ENCODE measurements at places on chromosomes 12 and 14.

DNA sequence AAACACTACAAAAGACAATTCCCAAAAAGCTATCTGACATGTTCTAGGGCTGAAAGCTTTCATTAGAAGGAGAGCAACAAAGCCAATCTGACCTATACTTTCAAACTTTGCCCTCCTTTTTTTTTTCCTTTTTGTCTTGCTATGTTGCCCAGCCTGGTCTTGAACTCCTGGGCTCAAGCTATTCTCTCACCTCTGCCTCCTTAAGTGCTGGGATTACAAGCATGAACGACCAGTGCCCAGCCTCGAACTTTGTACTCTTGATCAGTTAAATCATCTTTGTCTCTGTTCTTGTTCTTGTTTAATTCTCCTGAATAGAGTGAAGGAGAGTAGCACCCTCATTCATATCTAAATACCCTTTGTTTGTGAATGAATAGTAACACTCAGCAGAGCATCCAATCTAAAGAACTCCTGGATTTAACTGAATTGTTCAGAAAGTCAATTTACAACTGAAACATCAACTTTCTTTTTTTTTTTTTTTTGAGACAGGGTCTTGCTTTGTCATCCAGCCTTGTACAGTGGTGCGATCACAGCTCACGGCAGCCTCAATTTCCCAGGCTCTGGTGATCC is 22.1 kb downstream of the ERP29 start:
- DNase-seq = no peak

DNA sequence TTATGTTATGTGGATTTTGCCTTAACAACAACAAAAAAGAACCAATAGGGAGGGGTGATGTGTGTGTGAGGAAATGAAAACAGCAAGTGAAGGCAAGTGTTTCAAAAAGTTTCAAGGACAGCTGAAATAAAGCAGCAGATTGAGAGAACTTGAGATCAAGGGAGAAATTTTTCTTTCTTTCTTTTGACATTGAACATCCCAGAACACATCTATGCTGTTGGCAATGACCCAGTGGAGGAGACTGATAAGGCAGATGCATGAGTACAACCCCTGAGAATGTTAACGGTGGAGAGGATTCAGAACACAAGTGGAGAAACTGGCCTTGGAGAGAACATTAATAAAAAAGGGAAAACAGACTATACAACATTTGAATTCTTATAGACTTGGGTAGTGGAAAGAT is 2.9 kb downstream of the LLPH start:
- DNase-seq = no peak

DNA sequence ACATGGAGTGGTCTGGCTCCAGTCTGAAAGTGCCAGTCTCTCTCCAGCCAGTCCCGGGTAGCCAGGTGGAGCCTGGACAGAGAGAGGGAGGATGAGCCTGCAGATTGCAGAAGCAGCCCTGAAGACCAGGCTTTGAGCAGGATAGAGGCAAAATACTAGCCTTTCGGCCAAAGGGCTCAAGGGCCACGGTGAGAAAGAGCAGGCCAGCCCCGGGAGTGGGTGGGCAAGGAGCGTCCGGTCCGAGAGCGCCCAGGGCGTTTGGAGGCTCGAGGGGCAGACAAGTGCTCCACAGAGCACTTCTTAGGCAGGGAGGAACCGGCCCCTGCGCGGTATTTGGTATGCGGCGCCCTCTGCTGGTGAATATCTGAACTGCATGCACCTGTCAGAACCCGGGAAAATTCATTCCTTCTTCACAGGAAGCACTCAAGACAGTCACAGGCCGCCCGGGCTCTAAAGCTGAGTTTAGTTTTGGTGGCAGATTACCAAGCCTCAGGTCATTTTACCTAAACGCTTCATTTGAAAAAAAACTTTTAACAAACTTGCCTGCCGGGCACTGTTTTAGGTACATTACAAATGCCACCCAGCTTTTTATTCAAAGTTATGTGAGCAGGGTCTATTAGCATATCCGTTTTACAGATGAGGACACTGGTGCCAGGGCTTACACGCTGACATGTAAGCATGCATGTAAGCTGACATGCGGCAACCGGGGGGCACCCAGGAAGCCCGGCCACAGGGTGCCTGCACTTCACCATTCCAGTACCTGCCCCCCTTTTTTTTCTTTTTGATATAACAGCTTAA is 21.0 kb upstream of the PSMC1 start:
- DNase-seq = peak; percentile 81

DNA sequence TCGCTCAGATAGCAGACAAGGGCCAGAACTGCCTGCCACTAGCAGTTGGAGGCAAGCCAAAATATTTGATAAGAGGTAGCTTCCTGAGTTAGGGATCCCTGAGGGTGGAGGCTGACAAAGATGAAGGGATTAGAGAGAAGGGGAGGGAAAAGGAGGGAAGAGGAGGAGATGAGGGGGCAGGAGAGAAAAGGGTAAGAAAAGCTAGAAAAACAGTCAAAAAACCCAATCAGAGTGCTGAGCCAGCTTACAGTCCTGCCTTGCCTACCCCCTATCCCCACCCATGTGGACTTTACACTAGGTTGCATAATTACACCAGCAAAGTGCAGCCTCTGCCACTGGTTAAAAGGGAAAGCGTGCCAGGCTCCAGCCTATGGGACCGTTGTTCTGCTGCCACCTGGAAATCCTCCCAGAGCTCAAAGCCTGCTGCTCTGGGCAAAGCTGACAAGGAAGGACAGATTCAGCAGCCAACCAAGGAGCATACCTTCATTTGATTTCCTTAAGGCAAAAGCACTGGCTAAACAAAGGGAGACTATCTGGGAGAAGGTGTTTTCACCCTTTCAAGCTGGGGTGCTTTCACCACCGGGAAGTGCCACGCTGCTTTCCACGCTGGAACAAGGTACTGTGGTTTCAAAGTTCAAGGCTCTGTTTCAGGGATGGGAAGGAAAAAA is 3.8 kb upstream of the NUMB start:
- peak; percentile 89 for DNase-seq

GRCh38 chr14:32706721-32707519 is 231.8 kb upstream of the NPAS3 start:
- no peak for DNase-seq

DNA sequence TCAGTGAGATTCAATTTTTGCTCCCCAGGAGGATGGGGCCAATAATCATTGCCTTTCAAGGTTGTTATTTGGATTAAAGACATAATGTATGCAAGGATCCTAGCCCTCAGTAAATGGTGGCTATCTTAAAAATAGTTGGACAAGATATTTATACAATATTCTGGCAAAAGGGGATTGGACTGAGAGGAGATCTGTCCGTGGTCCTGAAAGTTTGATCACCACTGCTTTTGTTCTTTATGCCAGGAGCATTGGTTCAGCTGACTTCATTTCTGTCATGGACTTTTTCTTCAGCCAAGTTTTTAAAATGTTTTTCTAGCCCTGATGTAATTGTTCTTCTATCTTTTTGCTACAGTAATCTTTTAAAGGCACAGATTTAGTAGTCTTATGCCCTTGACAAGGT is 70.2 kb upstream of the TCL1A start:
- no peak for DNase-seq

GRCh38 chr12:40068416-40068815 is 37.5 kb downstream of the SLC2A13 start:
- DNase-seq = no peak

DNA sequence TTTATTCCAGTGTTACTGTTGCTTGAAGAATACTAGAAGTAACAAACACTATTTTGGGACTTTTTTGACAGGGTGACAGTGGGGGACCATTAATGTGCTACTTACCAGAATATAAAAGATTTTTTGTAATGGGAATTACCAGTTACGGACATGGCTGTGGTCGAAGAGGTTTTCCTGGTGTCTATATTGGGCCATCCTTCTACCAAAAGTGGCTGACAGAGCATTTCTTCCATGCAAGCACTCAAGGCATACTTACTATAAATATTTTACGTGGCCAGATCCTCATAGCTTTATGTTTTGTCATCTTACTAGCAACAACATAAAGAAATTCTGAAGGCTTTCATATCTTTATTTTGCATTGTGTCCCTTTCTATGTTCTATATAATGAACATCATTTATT is 44.5 kb downstream of the TMPRSS12 start:
- no peak for DNase-seq

GRCh38 chr14:105389534-105389933 is 8.8 kb upstream of the TEX22 start:
- peak; percentile 77 for DNase-seq

- DNase-seq = peak; percentile 43
These were observed 659.5 kb downstream of the TMEM121 start for GRCh38 chr14:106185837-106186233.

- peak; percentile 10 for DNase-seq
These were observed 420.5 kb downstream of the GXYLT1 start for GRCh38 chr12:41724216-41724615.

DNA sequence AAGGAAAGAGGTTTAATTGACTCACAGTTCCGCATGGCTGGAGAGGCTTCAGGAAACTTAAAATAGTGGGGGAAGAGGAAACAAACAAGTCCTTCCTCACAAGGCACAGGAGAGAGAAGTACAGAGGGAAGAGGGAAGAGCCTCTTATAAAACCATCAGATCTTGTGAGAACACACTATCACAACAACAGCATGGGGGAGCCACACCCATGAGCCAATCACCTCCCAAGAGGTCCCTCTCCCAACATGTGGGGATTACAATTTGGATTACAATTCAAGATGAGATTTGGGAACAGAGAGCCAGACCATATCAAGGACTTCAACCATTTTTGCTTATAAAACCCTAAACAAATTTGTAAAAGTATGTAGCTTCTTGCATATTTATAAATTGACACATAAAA is 45.8 kb downstream of the SLCO1C1 start:
- no peak for DNase-seq

DNA sequence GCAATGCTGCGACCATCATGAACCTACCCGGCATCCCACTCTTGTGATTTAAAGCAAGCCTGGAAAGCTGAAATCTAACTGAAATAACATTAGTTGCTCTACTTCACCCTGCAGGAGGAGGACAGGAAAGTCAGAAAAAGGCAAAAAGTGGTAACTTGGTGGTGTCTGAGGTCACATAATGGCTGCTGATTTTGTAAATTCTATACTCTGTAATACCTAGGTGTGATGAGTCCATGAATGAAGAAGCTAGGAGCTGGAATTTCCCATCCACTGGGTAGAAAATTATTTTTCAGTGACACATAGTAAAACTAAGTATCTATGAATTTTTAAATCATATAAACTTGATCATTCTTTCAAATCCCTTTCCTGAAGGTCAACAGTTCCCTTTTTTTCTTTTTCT is 183.8 kb downstream of the FOXN3 start:
- no peak for DNase-seq
